ENCODE measurements at places on chromosomes 7 and 10.

GRCh38 chr10:36670621-36671402, 454.6 kb upstream of the ANKRD30A start:
- DNase-seq, result no peak

GRCh38 chr10:112243713-112244112, 39.5 kb upstream of the TECTB start:
- no peak for DNase-seq

DNA sequence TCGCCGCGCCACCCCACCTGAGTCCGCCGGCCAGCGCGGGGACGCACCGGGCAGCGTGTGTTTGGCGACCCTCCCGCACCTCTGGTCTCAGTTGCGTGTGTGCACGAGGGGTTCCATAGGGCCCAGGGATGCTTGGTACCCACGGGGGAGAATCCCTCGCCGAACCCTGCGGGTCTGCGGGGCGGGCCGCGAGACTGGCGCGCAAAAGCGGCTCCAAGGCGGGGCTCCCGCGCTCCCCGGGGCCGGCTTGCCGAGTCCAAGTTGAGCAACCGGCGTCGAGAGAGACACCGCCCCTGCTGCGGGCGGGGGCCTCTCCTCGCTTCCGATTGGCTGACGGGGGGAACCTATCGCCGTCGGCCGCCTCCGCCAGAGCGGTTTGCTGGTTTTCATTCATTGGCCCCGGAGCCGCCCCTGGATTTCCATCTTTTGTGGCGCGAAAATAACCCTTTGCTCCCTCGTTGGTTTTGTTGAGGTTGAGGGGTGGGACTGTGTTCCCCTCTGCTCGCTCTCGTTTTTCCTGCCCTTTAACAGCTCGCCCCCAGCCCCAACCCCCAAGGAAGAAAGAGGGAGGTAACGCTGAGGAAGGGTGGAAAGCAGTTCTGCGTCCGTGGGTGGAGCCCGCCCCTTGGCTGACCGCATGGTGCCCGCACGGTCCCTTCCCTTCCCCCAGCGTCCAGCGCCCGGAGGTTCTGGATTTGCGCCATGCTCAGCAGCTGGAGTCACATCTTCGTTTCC, 4.0 kb upstream of the IGF2BP3 start:
- DNase-seq, result peak; percentile 98

GRCh38 chr7:119561751-119562150, 711.2 kb upstream of the KCND2 start:
- no peak for DNase-seq

DNA sequence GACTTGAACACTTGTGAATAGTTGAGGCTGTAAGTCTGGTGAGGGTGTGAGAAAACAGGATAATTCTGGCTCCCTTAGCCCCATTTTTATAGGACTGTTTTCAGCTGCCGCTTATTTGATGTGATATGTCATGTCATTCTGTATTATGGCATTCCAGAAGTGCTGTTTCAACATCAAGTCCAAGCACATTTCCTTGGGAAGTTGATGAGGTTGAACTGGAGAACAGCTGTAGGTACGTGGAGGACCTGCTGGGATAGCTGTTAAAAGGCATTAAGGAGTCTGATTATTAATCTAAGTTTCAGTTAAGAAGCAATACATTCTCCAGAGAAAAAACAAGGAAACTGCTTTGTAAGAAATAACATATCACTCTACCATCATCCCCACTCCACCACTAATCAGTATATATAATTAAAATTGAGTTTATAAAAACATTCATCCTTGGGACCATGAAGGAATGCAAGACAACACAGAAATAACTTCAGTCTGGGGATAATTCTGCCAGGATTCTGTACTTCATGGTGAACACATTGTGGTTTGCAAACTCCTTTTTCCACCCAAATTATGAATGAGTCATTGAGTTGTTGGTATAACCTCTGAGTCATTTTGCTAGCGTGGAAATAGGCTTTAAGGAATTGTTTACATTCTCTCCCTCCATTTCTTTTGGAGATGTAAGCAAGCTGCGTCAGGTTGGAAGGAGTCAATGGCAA, 39.9 kb upstream of the TMEM229A start:
- DNase-seq, result peak; percentile 39

- DNase-seq, result no peak
Observed at GRCh38 chr7:13024121-13024674, 336.8 kb downstream of the ARL4A start.

DNA sequence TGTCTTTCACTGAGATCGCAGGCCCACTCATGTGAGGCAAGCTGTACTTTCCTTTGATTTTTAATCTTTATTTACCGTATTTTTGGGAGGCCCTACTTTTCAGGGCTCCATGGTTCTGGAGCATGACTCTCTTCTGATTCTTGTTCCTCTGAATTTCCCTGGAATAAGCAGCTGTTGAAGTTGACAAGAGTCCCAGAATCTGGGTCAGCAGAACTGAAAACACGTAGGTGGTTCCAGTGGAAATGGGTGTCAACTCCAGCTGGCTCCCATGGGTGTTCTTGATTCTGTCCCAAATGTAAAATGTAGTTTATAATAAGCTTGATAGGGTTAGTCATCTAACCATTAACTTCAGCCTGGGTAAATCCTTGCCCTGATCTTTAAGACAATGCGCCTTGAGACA, 409.4 kb downstream of the GATA3 start:
- DNase-seq, result no peak

GRCh38 chr7:2870471-2870931, 26.4 kb upstream of the GNA12 start:
- peak; percentile 69 for DNase-seq

- no peak for DNase-seq
Observed at GRCh38 chr7:48140001-48140681, 31.1 kb upstream of the ABCA13 start.

- DNase-seq, result peak; percentile 45
Observed at GRCh38 chr10:65358565-65358964, 1567.3 kb upstream of the LRRTM3 start.

GRCh38 chr7:116672596-116673456, 830 bp downstream of the MET start:
- peak; percentile 13 for DNase-seq

- peak; percentile 77 for DNase-seq
Observed at GRCh38 chr10:108465871-108466641, 1301.5 kb upstream of the SORCS1 start.

DNA sequence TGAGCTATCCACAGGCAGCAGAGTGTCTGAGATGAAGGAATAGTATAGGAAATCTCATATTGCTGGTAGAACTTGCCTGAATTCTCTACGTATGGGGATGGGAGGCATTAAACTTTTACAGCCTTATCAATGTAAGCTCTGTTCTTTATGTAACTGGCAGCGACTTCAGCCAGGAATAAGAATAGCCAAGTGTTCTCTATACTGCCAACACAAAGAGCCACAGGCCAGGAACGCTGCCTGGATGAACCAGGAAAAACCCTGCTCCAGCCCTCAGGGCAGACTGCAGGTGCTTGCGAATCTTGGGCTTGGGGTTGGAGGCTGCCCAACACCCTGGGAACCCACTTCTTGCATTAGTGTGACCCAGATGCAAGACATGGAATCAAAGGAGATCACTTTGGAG, 6.1 kb upstream of the OLAH start:
- no peak for DNase-seq

- DNase-seq, result peak; percentile 26
Observed at GRCh38 chr7:150879345-150879744, 27.0 kb downstream of the AOC1 start.

- DNase-seq, result peak; percentile 93
Observed at GRCh38 chr10:97889461-97890265, 40.0 kb downstream of the GOLGA7B start.

- no peak for DNase-seq
Observed at GRCh38 chr10:129775681-129776080, 188.4 kb downstream of the EBF3 start.

DNA sequence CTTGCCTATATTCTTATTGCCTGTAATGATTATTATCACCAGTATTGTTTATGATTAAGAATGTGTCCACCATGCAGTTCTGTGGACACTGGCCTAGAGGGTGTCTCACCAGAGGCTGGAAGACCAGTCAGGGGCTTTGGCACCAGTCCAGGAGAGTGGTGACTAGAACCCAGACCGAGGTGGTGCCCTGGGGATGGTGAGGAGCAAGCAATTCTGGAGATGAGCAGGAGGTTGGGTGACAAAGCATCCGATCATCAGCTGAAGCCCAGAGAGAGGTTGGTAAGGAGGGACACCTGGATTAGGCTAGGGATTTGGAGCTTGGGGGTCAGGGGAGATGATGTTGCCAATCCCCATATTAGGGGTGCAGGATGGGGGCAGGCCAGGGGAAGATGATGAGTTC, 124.4 kb downstream of the EMX2 start:
- no peak for DNase-seq

- DNase-seq, result no peak
Observed at GRCh38 chr7:41491308-41491707, 211.6 kb downstream of the INHBA start.

DNA sequence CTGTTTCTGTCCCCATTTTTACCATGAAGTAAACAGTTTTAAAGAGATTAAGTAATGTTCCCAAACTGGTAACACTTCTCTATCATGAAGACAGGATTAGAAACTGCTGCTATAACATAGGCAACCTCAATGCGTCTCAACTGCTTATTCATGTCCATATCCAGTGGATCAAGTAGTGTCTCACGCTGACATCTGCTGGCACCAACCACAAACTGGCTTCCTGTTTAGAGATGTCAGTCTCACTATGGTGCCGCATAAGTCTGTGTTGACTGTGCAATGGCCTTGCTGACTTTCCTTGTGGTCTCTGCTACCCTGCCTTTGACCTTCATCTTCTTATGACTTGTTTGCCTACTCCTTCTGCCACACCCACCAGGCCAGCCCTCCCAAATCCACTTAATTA, 369.6 kb upstream of the DPP6 start:
- DNase-seq, result no peak

- DNase-seq, result peak; percentile 35
Observed at GRCh38 chr7:23184709-23185359, 3.0 kb downstream of the NUP42 start.

- DNase-seq, result no peak
Observed at GRCh38 chr7:25578991-25579777, 350.9 kb upstream of the NPVF start.

DNA sequence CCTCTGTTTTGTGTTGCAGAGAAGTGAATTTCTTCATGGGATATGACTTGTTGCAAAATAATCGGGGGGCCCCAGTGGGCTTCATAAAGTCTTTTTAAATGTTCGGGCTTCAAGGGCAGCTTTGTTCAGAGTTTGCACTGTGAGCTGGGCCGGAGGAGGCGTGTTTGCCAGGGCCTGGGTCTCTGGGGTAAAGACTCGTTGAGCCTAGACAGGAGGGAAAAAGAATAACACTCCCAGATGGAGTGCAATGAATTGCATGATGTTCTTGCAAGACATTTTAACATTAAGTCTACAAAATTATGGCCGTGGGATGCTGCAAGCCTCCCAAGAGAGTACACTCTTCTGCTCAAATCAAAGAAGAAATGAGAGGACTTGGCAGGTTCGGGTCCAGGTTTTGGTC, 23.6 kb downstream of the BMPER start:
- no peak for DNase-seq

- no peak for DNase-seq
Observed at GRCh38 chr10:75166623-75166972, 44.0 kb upstream of the VDAC2 start.

GRCh38 chr7:158973440-158973839, 117.1 kb downstream of the DYNC2I1 start:
- no peak for DNase-seq

- DNase-seq, result no peak
Observed at GRCh38 chr10:107364872-107365271, 200.4 kb upstream of the SORCS1 start.

DNA sequence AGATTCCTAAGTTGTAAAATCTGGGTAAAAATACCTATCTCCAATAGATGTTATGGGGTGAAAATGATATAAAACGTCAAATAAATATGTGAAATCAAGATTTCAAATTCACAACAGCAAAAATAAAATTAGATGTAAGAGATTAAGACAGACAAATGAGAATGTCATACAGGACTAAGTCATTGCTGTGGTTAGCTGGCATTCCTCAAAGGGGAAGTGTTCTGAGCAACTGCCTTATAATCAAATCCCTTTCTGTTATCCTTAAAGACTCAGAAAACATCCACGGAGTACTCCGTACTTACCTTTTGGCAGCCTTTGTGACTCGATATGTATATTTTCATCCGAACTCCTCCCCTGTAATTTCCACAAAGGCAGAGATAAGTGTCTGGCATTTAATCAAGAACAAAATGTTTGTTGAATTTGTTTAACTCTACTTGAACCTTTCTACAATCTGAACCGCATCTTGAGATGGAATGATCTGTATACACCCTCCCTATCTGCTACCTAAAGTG, 559.6 kb downstream of the GATA3 start:
- DNase-seq, result no peak

- DNase-seq, result no peak
Observed at GRCh38 chr10:123746061-123746460, 79.9 kb downstream of the GPR26 start.

GRCh38 chr7:154917808-154918160, 85.1 kb downstream of the PAXIP1 start:
- no peak for DNase-seq

- peak; percentile 56 for DNase-seq
Observed at GRCh38 chr7:134174795-134175261, 47.7 kb downstream of the LRGUK start.

- no peak for DNase-seq
Observed at GRCh38 chr10:132642732-132643008, 105.1 kb downstream of the INPP5A start.

DNA sequence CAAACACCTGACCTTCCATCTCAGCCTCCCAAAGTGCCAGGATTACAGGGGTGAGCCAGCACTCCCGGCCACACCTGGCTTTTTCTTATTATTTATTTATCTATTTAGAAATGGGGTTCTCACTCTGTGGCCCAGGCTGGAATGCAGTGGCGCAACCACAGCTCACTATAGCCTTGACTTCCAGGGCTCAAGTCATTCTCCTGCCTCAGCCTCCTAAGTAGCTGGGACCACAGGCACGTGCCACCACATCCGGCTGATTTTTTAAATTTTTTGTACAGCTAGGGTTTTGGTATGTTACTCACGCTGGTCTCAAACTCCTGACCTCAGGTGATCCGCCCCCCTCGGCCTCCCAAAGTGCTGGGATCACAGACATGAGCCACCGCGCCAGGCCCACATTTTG, 56.9 kb upstream of the MYL10 start:
- no peak for DNase-seq

DNA sequence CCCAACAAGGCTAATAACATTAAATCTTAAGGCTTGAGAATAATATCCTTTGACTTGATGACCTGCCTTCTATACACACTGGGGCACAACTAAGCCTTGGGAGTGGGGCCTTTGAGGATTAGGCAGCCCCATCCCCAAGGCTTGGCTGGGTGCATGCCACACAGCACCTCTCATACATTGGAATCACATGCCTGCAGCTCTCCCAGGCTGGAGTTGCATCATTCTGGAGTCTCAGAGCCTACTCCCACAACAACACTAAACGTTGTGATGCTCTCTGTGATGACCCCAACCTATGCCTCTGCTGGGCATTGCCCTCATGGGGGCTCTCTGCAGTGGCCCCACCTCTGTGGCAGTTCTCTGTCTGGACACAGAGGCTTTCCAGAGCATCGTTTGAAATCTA, 31.9 kb upstream of the SGCE start:
- DNase-seq, result no peak

Data from urothelium cell line (cell line).